ENCODE measurements at places on chromosomes 1 and 21. TPM values are rescaled to one million over a fixed set of nuclear protein-coding genes. Genes with fewer than 3 reads are reported as not detected.

SLC45A3 gene
- 8.6 TPM for total RNA-seq

ETV3L gene
- total RNA-seq = 0.67 TPM

OR2T33 gene
- total RNA-seq = not detected

DCDC2B gene
- total RNA-seq = not detected

PSMD4 gene
- 177 TPM for total RNA-seq

FMO2 gene
- not detected for total RNA-seq

RIPPLY3 gene
- total RNA-seq = 18.9 TPM

CCDC17 gene
- 5.8 TPM for total RNA-seq

- H3K36me3 ChIP-seq = peaks cover 3% of the 10 kb centered on the region
- H3K4me3 ChIP-seq = peak overlapping the region; percentile 99
- DNase-seq = no peak
- peaks cover 8% of the 10 kb centered on the region for H3K4me1 ChIP-seq
- no peaks in the 10 kb centered on the region for H3K27me3 ChIP-seq
- peak overlapping the region; percentile 100 for H3K27ac ChIP-seq
These were observed 511 bp downstream of the NDC1 start for GRCh38 chr1:53837646-53837923.

- no peak overlapping the region for H3K27ac ChIP-seq
- no peaks in the 10 kb centered on the region for H3K27me3 ChIP-seq
- no peaks in the 10 kb centered on the region for H3K36me3 ChIP-seq
- H3K4me1 ChIP-seq = peaks cover 10% of the 10 kb centered on the region
- no peak overlapping the region for H3K4me3 ChIP-seq
These were observed 7.6 kb downstream of the EPHX4 start for GRCh38 chr1:92037400-92037799.

- peaks cover 16% of the 10 kb centered on the region for H3K4me1 ChIP-seq
- H3K27me3 ChIP-seq = peaks cover 7% of the 10 kb centered on the region
- no peak for DNase-seq
These were observed 517 bp downstream of the IPO13 start for GRCh38 chr1:43947061-43947873.

DNA sequence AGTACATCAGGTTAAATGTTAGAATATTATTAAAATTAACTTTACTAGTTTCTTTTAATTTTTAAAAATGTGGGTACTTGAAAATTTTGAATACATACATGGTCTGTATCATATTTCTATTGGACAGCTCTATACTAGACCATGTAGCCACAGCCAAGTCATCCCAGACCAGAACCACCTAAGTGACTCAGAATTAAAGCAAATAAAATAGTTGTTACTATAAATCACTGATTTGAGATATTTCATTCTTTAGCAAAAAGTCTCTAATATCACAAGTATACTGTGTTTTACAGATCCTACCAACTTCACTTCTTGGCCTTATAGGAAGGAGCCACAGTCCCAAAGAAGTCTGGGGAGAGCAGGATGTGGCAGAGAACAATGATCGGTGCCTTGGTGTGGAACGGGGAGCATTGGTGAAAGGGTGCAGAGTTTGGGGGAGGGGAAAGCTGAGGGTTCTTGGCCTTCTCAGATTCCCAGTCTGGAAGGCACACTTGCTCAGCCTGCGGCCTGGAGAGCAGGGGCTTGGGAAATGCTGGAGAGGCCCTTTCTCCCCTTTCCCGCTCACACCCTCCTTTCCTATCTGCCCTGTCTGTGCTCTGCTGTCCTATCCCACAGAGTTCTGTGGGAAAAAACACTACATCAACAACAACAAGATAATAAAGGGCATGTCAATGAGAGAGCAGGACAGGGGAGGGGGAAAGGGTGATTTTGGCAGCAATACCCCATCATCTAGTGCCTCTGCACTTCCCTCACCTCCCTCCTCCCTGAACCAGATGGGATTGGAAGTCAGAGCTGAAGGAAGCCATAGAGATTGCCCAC lies 122.1 kb downstream of the NGF start:
- no peaks in the 10 kb centered on the region for H3K36me3 ChIP-seq
- no peak for DNase-seq
- H3K27ac ChIP-seq = no peak overlapping the region
- peaks cover 4% of the 10 kb centered on the region for H3K4me1 ChIP-seq
- H3K4me3 ChIP-seq = no peak overlapping the region

DNA sequence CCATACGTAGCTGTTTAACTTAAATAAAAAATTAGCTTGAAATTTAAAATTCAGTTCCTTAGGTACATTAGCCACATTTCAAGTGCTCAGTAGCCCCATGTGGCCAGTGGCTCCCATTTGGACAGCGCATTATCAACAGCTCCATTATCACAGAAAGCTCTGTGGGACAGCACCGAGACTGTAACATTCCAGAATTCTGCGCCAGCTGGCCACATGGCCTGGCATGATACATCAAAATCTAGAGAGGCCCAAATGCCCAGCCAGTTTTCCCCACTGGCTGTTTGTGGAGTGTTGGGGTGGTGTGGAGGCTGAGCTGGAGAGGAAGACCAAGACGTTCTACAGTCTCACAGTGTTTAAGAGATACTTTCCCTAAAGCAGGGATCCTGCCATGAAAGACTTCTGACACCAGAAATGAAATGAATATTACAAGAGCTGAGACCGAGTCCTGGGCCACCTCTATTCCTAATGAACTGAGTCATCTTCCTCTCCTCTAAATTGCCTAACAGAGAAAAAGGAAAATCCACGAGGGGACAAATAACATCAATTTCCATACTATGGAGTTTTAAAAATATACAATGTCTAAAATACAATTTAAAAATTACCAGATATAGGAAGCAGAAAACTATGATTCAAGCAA lies 27.3 kb upstream of the ACTA1 start:
- H3K27ac ChIP-seq = no peak overlapping the region
- H3K4me3 ChIP-seq = no peak overlapping the region
- DNase-seq = no peak
- H3K36me3 ChIP-seq = peaks cover 42% of the 10 kb centered on the region

DNA sequence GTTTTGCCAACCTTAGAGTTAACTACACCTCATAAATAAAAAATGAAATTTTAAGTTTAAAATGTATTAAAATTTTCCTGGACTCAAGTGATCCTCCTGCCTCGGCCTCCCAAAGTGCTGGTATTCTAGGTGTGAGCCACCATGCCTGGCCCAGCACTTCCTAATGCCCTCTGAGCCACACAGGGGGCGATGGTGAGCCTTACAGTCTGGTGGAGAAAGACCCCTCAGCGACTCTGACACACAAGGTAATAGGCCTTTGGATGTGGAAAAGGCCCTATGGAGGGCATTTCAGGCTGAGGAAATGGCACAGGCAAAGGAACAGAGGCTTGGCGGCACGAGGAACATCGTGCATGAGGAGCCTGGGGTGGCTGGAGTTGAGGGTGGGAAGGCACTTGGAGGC lies 6.7 kb downstream of the CITED4 start:
- no peaks in the 10 kb centered on the region for H3K36me3 ChIP-seq
- H3K27me3 ChIP-seq = peaks cover 44% of the 10 kb centered on the region
- peaks cover 9% of the 10 kb centered on the region for H3K4me1 ChIP-seq
- DNase-seq = no peak

- no peak overlapping the region for H3K4me3 ChIP-seq
- H3K4me1 ChIP-seq = no peaks in the 10 kb centered on the region
- no peaks in the 10 kb centered on the region for H3K27me3 ChIP-seq
These were observed 1232.1 kb downstream of the MRPL39 start for GRCh38 chr21:24375201-24375600.

- no peak for DNase-seq
- H3K27me3 ChIP-seq = peaks cover 3% of the 10 kb centered on the region
- H3K4me3 ChIP-seq = peak overlapping the region; percentile 99
- H3K36me3 ChIP-seq = no peaks in the 10 kb centered on the region
- peak overlapping the region; percentile 95 for H3K27ac ChIP-seq
- H3K4me1 ChIP-seq = peaks cover 12% of the 10 kb centered on the region
These were observed 1.1 kb downstream of the LUZP1 start for GRCh38 chr1:23167353-23168078.

DNA sequence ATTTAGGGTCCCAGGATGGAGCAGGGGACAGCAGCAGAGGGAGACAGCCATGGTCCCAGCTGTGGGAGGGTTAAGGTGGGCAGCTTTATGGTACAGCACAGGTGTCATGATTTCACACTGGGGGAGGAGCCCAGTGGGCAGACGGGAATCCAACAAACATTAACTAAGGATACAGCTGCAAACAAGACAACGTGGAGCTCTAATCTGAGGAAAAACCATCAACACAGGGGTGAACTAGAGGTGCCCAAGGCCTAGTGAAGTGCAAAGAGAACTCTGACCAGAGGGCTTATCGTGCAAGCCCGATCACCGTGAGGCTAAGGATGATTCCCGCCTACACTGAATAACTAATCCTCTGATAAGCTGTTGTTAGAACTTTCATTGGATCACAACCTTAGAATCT lies 18.7 kb downstream of the ECE1 start:
- no peak overlapping the region for H3K4me3 ChIP-seq
- H3K27me3 ChIP-seq = no peaks in the 10 kb centered on the region
- no peak for DNase-seq
- H3K4me1 ChIP-seq = peaks cover 45% of the 10 kb centered on the region
- H3K36me3 ChIP-seq = peaks cover 39% of the 10 kb centered on the region

- no peak overlapping the region for H3K4me3 ChIP-seq
- H3K27ac ChIP-seq = no peak overlapping the region
- no peaks in the 10 kb centered on the region for H3K36me3 ChIP-seq
- DNase-seq = no peak
These were observed 52.6 kb downstream of the ADARB1 start for GRCh38 chr21:45126983-45127382.

GRCh38 chr1:231757101-231757404 lies 130.5 kb downstream of the DISC1 start:
- H3K27me3 ChIP-seq = no peaks in the 10 kb centered on the region
- H3K36me3 ChIP-seq = peaks cover 12% of the 10 kb centered on the region
- no peaks in the 10 kb centered on the region for H3K4me1 ChIP-seq
- no peak overlapping the region for H3K4me3 ChIP-seq
- DNase-seq = no peak

- H3K36me3 ChIP-seq = no peaks in the 10 kb centered on the region
- H3K27me3 ChIP-seq = no peaks in the 10 kb centered on the region
- no peak for DNase-seq
- peaks cover 2% of the 10 kb centered on the region for H3K4me1 ChIP-seq
- H3K4me3 ChIP-seq = no peak overlapping the region
- H3K27ac ChIP-seq = no peak overlapping the region
These were observed 74.8 kb downstream of the LRIG2 start for GRCh38 chr1:113147826-113148225.

DNA sequence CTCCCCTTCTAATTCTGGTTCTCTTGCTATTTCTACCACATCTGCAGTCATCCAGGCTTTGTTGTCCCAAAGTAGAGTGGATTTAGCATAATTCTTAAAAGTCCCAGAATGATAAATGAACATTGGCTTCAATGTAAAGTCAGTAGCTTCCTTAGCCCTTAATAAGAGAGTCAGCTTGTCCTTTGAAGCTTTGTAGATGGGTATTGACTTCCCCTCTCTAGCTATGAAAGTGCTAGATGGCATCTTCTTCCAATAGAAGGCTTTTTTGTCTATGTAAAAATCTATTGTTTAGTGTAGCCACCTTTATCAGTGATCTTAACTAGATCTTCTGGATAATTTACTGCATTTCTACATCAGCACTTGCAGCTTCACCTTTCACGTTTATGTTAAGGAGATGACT lies 181.4 kb upstream of the B3GALT2 start:
- H3K4me1 ChIP-seq = peaks cover 3% of the 10 kb centered on the region
- H3K36me3 ChIP-seq = no peaks in the 10 kb centered on the region
- no peaks in the 10 kb centered on the region for H3K27me3 ChIP-seq
- H3K4me3 ChIP-seq = no peak overlapping the region

- H3K27ac ChIP-seq = no peak overlapping the region
- no peak for DNase-seq
- peaks cover 2% of the 10 kb centered on the region for H3K4me1 ChIP-seq
- no peak overlapping the region for H3K4me3 ChIP-seq
- H3K27me3 ChIP-seq = peaks cover 9% of the 10 kb centered on the region
These were observed 925 bp downstream of the TNNI1 start for GRCh38 chr1:201420608-201421002.

DNA sequence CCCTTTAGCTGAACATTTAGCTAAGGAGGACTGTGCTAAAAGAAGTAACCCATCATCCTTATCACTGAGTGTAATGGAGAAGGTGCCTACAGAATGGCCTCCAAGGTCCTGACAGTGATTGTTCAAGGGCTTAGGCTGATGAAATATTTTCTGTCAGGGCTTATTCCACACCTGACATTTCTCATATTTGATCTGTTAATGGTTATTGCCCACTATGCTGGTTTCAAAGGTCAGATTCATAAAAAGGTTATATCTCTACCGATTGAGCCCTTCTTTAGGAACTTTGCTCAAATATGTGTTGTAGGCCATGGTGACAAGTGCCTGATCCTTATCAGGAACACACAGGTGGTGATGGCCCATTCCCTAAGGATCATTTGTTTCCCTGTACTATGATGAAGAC lies 766.4 kb upstream of the ADGRL2 start:
- H3K27me3 ChIP-seq = no peaks in the 10 kb centered on the region
- H3K27ac ChIP-seq = no peak overlapping the region
- peaks cover 3% of the 10 kb centered on the region for H3K4me1 ChIP-seq
- H3K4me3 ChIP-seq = no peak overlapping the region
- DNase-seq = no peak

DNA sequence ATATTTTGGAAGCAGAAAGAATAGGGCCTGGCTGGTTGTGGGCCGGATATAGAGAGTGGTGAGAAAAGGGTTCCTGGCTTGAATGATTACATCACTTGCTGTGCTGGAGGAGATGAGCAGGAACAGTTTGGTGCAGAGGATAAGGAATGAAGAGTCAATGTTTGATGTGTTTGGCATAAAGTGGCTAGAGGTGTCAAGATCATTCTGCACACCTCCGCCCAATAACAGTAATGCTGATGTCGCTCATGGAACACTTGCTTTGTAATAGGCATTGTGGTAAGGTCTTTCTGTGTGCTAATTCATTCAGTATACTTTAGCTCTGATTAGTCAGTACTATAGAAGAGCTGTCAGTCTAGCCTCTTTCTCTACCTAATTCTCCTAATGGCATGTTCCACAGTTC lies 48.0 kb upstream of the RAVER2 start:
- H3K36me3 ChIP-seq = peaks cover 6% of the 10 kb centered on the region
- H3K4me3 ChIP-seq = no peak overlapping the region
- H3K4me1 ChIP-seq = no peaks in the 10 kb centered on the region
- DNase-seq = no peak

DNA sequence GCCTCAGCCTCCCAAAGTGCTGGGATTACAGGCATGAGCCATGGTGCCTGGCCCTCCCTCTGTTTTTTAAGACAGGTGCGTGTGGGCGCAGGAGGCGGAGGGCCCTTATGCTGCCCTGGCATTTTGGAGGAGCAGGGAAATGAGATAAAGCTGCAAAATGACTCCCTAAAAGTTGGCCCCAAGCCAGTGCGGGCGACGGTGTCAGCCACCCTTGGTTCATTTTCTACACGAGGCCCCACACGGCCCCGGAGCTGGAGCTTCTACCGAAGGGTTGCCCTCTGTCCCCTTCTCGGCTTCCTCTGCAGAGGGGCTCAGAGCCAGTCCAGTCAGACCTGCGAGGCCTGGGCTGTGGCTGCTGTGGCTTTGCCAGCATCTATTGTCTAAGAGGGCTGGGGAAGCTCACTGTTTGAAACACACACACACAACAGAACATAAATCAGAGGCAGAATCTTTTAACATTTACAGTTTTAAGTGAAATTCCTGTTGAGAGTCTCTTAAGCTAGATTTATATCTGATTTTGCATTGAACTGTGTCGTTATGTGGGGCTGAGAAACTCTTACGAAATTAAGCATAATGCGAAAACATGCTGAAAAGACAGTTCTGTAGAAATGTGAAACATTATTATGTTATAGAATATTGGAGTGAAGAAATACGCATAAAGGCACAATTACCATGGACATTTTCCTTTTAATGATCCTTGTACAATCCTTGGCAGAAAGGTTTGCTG lies 255.9 kb downstream of the CAMTA1 start:
- DNase-seq = no peak
- peaks cover 14% of the 10 kb centered on the region for H3K27me3 ChIP-seq
- no peaks in the 10 kb centered on the region for H3K4me1 ChIP-seq
- no peaks in the 10 kb centered on the region for H3K36me3 ChIP-seq
- H3K27ac ChIP-seq = no peak overlapping the region
- H3K4me3 ChIP-seq = no peak overlapping the region

All from progenitor cell of endocrine pancreas (in vitro differentiated cells).